Smooth muscle cell of trachea (primary cell): ENCODE measurements at places on chromosomes 11 and 22. TPM values are rescaled to one million over a fixed set of nuclear protein-coding genes. Genes with fewer than 3 reads are reported as not detected.

The MS4A6A gene
- 0.15 TPM in 1 of 2 replicates, not detected in the other for total RNA-seq

The OR6A2 gene
- 0.17 and 0.73 TPM in 2 replicates for total RNA-seq

The TSSK2 gene
- total RNA-seq, result not detected in 2 replicates

The TRIM48 gene
- total RNA-seq, result not detected in 2 replicates

The DTX4 gene
- 4.4 and 9.3 TPM in 2 replicates for total RNA-seq

The UPK3A gene
- total RNA-seq, result not detected in 2 replicates

The DSCAML1 gene
- total RNA-seq, result under 0.01 TPM in 1 of 2 replicates, not detected in the other

The HTR3A gene
- not detected in 2 replicates for total RNA-seq

The PRODH gene
- total RNA-seq, result 0.17 TPM in 1 of 2 replicates, not detected in the other

The HBB gene
- not detected in 2 replicates for total RNA-seq

The NDUFS3 gene
- total RNA-seq, result 54.7 and 91.9 TPM in 2 replicates

The ROBO4 gene
- total RNA-seq, result 1.3 and 2.0 TPM in 2 replicates

The OR4D5 gene
- not detected in 2 replicates for total RNA-seq

The OTOG gene
- total RNA-seq, result not detected in 2 replicates

The EXPH5 gene
- 2.3 and 4.7 TPM in 2 replicates for total RNA-seq

The USH1C gene
- total RNA-seq, result not detected in 2 replicates

The MMP27 gene
- 0.44 TPM in 1 of 2 replicates, not detected in the other for total RNA-seq

The P2RY6 gene
- total RNA-seq, result 0.17 TPM in 1 of 2 replicates, not detected in the other

The SVIP gene
- 1.8 and 5.1 TPM in 2 replicates for total RNA-seq

The IGSF22 gene
- total RNA-seq, result not detected in 2 replicates

The CALCA gene
- not detected in 2 replicates for total RNA-seq

The CELF1 gene
- total RNA-seq, result 96.9 and 99.4 TPM in 2 replicates

The LRRC74B gene
- total RNA-seq, result under 0.01 TPM in 1 of 2 replicates, not detected in the other
